Thymus (tissue), 14 donors: ENCODE measurements at places on chromosomes 11 and 22. TPM values are rescaled to one million over a fixed set of nuclear protein-coding genes. Genes with fewer than 3 reads are reported as not detected.

Gene OR10G4
- not detected for total RNA-seq

DNA sequence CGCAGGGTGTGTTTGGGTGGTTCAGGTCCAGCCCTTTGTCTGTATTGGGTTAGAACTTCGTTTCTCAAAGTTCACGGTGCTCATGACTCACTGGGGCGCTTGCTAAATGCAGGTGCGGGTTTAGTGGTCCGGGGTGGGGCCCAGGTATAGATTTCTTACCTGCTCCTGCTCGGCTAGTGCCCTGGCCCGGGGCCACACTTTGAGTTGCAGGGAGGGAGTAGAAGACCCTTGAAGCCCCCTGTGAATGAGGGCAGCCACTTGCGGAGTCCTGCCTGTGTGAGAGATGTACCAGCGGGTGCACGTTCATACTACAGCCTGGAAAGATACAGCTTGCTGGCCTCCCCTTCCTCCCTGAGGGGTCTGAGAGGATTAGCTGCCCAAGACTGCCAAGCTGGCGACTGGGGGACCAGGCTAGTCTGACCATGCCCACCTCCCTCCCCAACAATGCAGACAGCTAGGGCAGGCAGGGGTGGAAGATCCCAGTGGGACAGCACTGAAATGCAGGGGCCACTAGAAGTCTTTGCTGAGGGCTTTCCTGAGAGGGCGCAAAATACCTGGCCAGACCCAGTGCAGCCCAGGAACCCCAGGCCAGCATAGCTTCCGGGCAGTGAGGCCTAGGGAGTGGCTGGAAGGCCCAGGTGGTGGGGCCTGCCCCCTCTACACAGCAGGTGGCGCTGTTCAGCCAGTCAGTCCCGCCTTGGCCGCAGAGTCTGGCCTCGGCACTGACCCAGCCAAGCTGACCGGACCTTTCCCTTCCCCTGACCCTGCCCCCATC, 5.1 kb upstream of the MYRF start:
- no peaks in the 10 kb centered on the region for H3K36me3 ChIP-seq
- no peak overlapping the region for H3K4me3 ChIP-seq
- peaks cover 7% of the 10 kb centered on the region for H3K4me1 ChIP-seq
- no peak for DNase-seq
- H3K27me3 ChIP-seq: peaks cover 43% of the 10 kb centered on the region
- no peak overlapping the region for H3K27ac ChIP-seq

GRCh38 chr11:67422891-67423290, 5.4 kb upstream of the RPS6KB2 start:
- no peak for DNase-seq
- peaks cover 67% of the 10 kb centered on the region for H3K4me1 ChIP-seq
- no peak overlapping the region for H3K27ac ChIP-seq
- H3K4me3 ChIP-seq: no peak overlapping the region
- H3K27me3 ChIP-seq: no peaks in the 10 kb centered on the region

- H3K36me3 ChIP-seq: peaks cover 6% of the 10 kb centered on the region
- H3K27me3 ChIP-seq: no peaks in the 10 kb centered on the region
- H3K4me3 ChIP-seq: no peak overlapping the region
- peaks cover 39% of the 10 kb centered on the region for H3K4me1 ChIP-seq
- no peak overlapping the region for H3K27ac ChIP-seq
Measured at GRCh38 chr11:67470337-67471002, 1.4 kb upstream of the TMEM134 start.

- H3K36me3 ChIP-seq: no peaks in the 10 kb centered on the region
- no peaks in the 10 kb centered on the region for H3K27me3 ChIP-seq
- no peaks in the 10 kb centered on the region for H3K4me1 ChIP-seq
- H3K4me3 ChIP-seq: no peak overlapping the region
- H3K27ac ChIP-seq: no peak overlapping the region
Measured at GRCh38 chr11:109166441-109166840, 255.5 kb upstream of the C11orf87 start.
